ENCODE measurements at places on chromosomes 16 and 17. TPM values are rescaled to one million over a fixed set of nuclear protein-coding genes. Genes with fewer than 3 reads are reported as not detected.

DNA sequence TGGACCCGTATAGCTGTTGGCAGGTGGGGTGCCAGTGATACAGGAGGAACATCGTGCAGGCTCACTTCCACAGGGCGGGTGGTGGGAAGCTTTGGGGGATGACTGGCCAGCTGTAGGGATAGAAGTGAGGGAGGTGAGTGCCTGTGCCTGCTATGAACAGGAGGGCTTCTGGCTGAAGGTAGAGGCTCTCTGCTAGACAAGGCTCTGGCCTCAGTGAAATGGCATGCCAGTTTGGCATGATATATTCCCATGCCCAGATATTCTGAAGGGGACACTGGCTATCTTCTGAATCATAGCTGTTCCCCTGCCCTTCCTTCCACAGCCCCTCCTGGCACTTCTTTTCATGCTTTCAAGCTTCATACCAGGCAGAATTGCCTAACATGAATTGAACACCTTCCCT lies 19.1 kb downstream of the PHAF1 start:
- DNase-seq: no peak

The TBX2 gene
- polyA plus RNA-seq: 90.0 TPM

DNA sequence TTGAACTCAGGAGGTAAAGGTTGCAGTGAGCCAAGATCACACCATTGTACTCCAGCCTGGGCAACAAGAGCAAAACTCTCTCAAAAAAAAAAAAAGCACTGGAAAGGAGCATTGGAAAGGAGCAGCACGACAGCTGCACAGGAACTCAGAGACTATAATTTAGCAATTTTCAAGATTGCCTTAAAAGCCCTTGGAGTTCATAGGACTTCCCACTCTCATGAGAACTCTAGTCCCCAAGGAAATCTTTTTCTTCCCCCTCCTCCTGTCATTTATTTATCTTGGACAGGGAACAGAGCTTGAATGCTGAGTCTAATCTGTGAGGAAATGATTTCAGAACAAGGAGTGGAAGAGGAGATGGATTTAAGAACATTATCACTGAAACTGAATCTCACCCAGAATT lies 69.0 kb downstream of the PLXDC1 start:
- peak; percentile 70 for DNase-seq

The ABCA6 gene
- 4.2 TPM for polyA plus RNA-seq

GRCh38 chr17:10055262-10055975 lies 143.0 kb downstream of the GAS7 start:
- DNase-seq: no peak

- peak; percentile 65 for DNase-seq
Measured at GRCh38 chr17:4607773-4608187, 23.5 kb downstream of the SMTNL2 start.

The MYH2 gene
- not detected for polyA plus RNA-seq

GRCh38 chr17:68148936-68149335 lies 98.9 kb upstream of the AMZ2 start:
- DNase-seq: no peak

The RND2 gene
- polyA plus RNA-seq: 3.7 TPM

- DNase-seq: no peak
Measured at GRCh38 chr16:70494202-70494770, 29.1 kb downstream of the COG4 start.

DNA sequence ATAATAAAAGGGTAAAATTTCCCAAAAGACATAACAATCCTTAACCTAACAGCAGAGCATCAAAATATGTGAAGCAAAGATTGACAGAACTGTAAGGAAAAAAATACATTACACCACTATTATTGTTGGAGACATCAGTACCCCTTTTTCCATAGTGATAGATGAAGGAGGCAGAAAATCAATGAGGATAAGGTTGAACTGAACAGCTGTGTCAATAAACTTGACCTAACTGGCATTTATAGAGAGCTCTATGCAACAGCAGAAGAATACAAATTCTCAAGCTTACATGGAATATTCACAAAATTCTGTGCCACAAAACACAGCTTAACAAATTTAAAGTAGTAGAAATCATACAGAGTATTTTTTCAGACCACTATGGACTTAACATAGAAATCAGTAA lies 195.0 kb upstream of the ELAC2 start:
- DNase-seq: no peak

DNA sequence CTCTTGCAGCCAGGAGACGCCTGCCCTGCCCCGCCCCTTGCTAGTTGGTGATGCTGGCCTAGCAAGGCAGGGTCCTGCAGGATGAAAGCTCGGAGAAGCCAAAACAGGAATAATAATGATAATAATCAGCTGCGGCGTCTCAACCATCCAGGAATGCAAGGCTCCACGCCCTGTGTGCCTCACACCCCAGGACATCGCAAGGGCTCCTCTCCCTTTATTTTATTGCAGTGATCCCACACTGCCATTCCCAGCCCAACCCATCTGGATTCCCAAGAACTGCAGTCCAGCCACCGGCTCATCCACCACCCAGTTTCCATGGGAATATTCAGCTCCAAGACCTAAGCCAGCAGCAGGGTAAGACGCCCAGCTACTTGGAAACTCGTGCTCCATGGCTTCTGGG lies 21.0 kb upstream of the ZNF652 start:
- no peak for DNase-seq

DNA sequence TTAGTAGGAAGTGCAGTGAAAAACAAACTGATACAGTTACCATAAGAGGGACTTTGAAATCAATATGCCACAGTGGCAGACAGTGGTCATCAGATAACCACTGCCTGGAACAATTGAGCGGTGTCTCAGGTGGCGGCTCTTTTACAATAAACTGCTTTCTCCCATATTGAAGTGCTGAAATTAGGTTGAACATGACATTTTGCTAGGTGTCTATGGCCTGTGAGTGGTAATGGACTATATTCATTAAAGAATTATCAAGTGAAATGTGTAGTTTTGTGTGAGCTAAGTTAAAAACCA lies 214.7 kb downstream of the RPTOR start:
- no peak for DNase-seq

- no peak for DNase-seq
Measured at GRCh38 chr17:67180275-67180674, 64.7 kb downstream of the HELZ start.

- no peak for DNase-seq
Measured at GRCh38 chr16:81266680-81267095, 28.2 kb downstream of the BCO1 start.

DNA sequence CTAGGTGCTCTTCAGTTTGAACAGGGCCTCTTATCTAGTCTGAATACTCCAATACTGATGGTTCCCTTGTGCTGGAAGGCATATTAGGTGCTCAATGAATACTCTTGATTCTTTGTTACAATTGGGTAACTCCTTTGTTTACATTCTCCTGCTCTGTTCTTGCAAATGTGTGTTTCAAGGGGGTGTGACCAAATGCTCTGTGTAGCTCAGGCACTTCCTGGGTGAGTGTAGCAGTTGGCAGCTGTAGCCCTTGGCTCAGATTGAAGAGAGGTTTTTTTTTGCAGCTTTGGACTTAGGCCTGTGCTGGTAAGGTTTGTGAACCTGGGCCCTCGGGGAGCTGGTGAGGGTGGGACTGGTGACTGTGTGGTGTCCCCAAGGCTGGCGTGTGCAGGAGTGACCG lies 20.2 kb downstream of the TBCD start:
- no peak for DNase-seq

GRCh38 chr17:19558946-19559345 lies 25.3 kb downstream of the SLC47A1 start:
- DNase-seq: no peak

DNA sequence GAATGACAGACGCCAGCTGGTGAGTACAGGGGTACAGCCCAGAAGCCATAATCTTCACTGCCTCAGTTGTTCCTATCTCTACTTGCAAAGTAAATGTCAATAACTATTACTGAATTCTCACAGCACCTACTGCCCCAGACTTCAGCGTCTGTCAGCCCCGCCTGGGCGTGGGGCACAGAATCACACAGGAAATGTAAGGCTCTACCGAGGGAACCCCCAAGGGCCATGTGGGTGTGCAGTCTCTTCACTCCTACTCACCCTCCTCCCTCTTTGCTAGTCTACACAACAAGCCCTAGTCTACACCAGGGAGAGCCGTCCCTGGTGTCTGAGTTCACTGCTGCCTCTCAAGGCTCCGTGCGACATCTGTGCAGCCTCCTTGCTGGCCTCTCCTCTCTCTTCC lies 4.5 kb downstream of the NPTX1 start:
- DNase-seq: no peak

- DNase-seq: no peak
Measured at GRCh38 chr17:49213399-49213798, 2.9 kb downstream of the ABI3 start.

GRCh38 chr16:72985995-72986394 lies 61.9 kb downstream of the ZFHX3 start:
- DNase-seq: no peak

- no peak for DNase-seq
Measured at GRCh38 chr17:57733085-57733484, 12.0 kb downstream of the CCDC182 start.

DNA sequence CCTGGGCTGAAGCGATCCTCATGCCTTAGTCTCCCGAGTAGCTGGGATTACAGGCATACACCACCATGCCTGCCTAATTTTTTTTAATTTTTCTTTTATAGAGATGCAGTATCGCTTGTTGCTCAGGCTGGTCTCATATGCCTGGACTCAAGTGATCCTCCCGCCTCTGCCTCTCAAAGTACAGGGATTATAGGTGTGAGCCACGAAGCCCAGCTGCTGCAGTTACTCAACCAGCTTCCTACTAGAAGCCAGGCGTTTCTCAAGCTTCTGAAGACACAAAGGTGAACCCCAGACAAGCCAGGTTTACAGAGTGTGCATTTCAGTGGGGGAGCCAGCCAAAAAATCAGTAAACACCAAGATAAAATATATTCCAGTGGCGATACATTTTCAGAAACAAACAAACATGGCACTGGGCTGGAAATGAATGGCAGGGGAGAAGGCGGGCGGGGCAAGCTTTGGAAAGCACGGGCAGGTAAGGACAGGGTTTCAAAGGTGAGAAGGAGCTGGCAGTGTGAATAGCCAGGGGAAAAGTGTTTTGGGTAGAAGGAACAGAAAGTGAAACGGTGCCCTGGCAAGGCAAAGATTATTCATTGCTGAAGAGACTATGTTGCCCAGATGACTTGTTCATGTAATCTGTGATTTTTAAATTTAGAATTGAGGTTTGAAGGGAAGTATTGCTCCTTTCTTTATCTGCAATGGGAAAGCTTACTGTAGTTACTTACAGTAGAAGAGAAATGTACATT lies 471.1 kb downstream of the WWOX start:
- no peak for DNase-seq

- DNase-seq: no peak
Measured at GRCh38 chr17:56648321-56648720, 54.8 kb downstream of the NOG start.

- no peak for DNase-seq
Measured at GRCh38 chr16:194516-194915, 14.3 kb downstream of the HBQ1 start.
